ENCODE measurements at places on chromosomes 7 and 10.

DNA sequence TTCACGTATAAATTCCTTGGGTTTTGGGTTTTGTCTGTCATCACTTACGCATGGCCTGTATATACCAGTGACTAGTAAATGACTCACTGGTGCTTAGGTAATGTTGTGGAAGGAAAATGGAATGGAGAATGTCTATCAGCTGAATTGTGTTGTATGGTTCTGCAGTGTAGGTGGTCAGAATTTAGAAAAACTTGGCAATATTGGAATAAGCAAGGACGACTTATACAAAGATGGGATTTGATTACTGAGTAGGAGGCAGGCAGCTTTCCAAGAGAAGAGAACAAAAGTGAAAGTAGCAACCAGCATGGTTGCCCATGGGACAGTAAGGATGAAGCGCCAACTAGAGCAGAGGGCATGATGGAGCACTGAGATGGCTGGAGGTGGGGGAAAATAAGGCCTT, 168.6 kb upstream of the CSTF2T start:
- no peak for DNase-seq

DNA sequence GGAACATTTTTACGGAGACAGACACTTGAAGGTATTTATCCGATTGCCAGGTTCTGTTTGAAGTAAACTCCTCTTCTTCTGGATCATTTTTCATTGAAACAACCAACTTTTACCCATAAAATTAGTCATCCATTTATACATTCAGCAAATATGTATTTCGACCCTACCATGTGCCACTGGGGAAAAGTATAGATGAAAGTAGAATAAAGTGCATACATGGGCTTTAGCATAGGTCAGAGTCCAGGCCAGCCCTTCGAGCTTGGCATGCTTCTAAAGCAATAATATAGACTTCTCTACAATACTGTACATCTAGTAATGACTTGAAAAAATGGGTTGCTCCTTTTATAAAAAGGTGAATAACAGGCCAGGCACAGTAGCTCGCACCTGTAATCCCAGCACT, 10.1 kb downstream of the SLC25A16 start:
- DNase-seq = no peak

GRCh38 chr7:68613897-68614296, 984.4 kb upstream of the AUTS2 start:
- DNase-seq = no peak

- no peak for DNase-seq
These were observed 187.5 kb downstream of the GPAM start for GRCh38 chr10:111996103-111996502.

- DNase-seq = no peak
These were observed 16.4 kb downstream of the PDAP1 start for GRCh38 chr7:99392046-99392445.

Measured in suppressor macrophage treated with lipopolysaccharide for 4 hours (primary cell).